ENCODE measurements at places on chromosomes 6 and 20. TPM values are rescaled to one million over a fixed set of nuclear protein-coding genes. Genes with fewer than 3 reads are reported as not detected.

NKX2-2 gene
- total RNA-seq, result not detected

DLGAP4 gene
- total RNA-seq, result 60.5 TPM

RSPH3 gene
- 12.1 TPM for total RNA-seq

LKAAEAR1 gene
- 0.29 TPM for total RNA-seq

TNXB gene
- 77.9 TPM for total RNA-seq

GRCh38 chr6:84910906-84911607 is 146.7 kb upstream of the TBX18 start:
- DNase-seq, result no peak

- no peak for DNase-seq
Measured at GRCh38 chr20:57877995-57878394, 168.2 kb upstream of the PMEPA1 start.

- DNase-seq, result no peak
Measured at GRCh38 chr20:20754714-20755113, 42.3 kb upstream of the RALGAPA2 start.

GRCh38 chr6:95279616-95280015 is 297.7 kb upstream of the MANEA start:
- DNase-seq, result no peak

- peak; percentile 66 for DNase-seq
Measured at GRCh38 chr20:31568773-31569162, 36.3 kb upstream of the ID1 start.

DNA sequence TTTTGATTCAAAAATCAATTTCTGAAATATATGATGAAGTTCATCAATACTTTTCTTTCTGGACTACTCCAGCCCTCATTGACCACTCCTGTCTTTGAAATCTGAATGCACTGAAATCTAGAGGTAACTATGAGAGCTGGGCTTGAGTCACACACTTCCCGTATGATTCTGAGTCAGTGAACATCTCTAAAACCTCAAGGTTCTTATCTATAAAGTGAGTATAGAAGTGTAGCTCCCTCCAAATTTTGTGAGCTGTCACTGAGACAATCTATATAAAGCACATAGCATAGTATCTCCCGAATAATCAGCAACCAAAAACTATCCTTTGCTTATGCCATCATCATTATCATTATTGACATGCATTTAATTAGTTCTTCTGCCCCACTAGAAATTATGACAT is 182.4 kb downstream of the TSHZ2 start:
- DNase-seq, result no peak

Data from right cardiac atrium (tissue), 5 donors.